ENCODE measurements at places on chromosomes 5 and 9. TPM values are rescaled to one million over a fixed set of nuclear protein-coding genes. Genes with fewer than 3 reads are reported as not detected.

SLC6A18 gene
- total RNA-seq: not detected

MYMK gene
- not detected for total RNA-seq

TLE4 gene
- total RNA-seq: 16.5 TPM

PTGES gene
- total RNA-seq: 26.2 TPM

EFCAB9 gene
- total RNA-seq: not detected

RAB3C gene
- 0.51 TPM for total RNA-seq

QRFP gene
- total RNA-seq: not detected

LTC4S gene
- 2.7 TPM for total RNA-seq

PSAT1 gene
- 0.66 TPM for total RNA-seq

PCDHA4 gene
- 0.66 TPM for total RNA-seq

WWC1 gene
- total RNA-seq: not detected

EIF4E1B gene
- total RNA-seq: not detected

GARIN3 gene
- not detected for total RNA-seq

AK3 gene
- total RNA-seq: 98.9 TPM

PRDM9 gene
- total RNA-seq: not detected

MYORG gene
- total RNA-seq: 14.9 TPM

RMI1 gene
- 5.5 TPM for total RNA-seq

All from subcutaneous adipose tissue (tissue), 4 donors.